Activated B cell treated with CpG ODN at 0.5 μM for 24 hours (primary cell): ENCODE measurements at places on chromosomes 4 and X. TPM values are rescaled to one million over a fixed set of nuclear protein-coding genes. Genes with fewer than 3 reads are reported as not detected.

DNA sequence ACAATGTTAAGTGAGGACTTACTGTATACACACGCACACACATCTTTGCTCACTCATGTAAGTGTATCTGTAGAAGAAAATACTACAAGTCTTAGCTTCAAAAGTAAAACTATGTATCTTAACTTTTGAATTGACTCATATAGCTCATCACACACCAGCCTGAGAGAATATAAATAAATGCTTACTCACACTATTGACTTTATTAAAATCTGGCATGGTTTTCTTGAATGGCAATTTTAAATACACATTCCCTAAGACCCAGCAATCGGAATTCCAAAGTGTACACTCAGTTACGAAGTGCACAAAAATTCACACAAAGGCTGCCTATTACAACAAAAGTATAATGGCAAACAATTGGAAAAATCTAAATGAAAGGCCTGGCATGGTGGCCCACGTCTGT, 2.0 kb downstream of the ERCC6L start:
- DNase-seq, result no peak

- no peak for DNase-seq
Observed at GRCh38 chrX:46823481-46823880, 13.4 kb upstream of the RP2 start.

GRCh38 chr4:157978680-157979361, 194.0 kb downstream of the GASK1B start:
- no peak for DNase-seq

- no peak for DNase-seq
Observed at GRCh38 chrX:17919896-17920446, 58.9 kb upstream of the RAI2 start.

The SPARCL1 gene
- not detected in 2 replicates for total RNA-seq

The SPATA18 gene
- 1.9 and 2.8 TPM in 2 replicates for total RNA-seq

The FGB gene
- total RNA-seq, result not detected in 2 replicates

The CRMP1 gene
- 0.09 TPM in 1 of 2 replicates, not detected in the other for total RNA-seq
